ENCODE measurements at places on chromosomes 7 and 10.

DNA sequence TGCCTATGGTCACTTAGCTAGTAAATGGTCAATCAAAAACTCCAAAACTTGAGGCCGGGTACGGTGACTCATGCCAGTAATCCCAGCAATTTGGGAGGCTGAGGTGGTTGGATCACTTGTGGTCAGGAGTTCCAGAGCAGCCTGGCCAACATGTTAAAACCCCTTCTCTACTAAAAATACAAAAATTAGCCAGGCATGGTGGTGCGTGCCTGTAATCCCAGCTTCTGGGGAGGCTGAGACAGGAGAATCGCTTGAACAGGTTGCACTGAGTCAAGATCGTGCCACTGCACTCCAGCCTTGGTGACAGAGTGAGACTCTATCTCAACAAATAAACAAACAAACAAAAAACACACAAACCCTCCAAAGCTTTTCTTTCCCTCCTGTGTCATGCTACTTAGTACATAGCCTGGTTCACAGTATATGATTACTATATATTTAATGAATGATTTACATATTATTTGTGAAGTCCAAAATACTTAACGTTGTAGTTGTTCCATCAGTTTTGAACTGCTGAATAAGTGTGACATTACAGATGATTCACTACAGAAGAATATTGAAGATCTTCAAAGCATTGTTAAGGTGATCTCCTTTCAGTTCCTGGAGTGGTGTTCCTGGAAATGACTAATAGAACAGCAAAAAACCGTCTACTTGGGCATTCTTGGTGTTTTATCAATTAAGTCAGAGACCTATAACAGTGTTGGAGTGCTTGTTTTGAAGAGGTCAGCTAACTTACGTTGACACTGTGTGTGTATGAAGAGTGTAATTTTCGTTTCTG, 72.9 kb downstream of the ADK start:
- no peak for DNase-seq

DNA sequence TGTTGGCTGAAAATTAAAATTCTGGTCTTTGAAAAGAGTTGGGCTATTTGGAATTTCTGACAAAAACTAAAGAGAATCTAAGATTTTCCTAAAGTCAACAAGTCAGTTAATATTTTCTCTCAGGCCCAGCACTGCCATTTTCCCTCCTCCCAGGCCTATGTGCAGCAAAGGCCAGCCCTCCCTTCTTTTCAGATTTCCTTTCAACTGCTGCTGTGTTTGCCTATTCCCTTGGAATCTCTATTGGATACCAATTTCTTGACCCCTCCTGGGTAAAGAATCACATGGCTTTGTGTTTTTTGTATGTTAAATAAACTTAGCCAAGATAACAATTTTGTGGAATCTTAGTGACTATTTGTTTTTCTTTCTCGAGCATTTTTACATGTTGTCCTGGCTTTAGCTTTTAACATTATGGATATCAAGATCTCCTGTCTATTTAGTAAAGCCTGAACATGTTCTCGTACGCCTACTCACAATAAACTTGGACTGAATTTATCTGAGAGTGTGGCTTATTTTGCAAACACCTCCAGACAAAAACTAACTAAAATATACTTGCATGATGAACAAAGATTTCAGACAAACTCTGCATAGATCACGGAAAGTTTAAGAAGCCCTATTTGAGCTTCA, 19.9 kb downstream of the MACC1 start:
- no peak for DNase-seq

- DNase-seq: no peak
These were observed 523.0 kb upstream of the ANKRD30A start for GRCh38 chr10:36602374-36602773.

GRCh38 chr7:77415823-77416620, at the start of gene GSAP:
GSAP (minus strand) TSS chr7:77416349; CDS start chr7:77416321, 28 bp downstream.
- DNase-seq: no peak

DNA sequence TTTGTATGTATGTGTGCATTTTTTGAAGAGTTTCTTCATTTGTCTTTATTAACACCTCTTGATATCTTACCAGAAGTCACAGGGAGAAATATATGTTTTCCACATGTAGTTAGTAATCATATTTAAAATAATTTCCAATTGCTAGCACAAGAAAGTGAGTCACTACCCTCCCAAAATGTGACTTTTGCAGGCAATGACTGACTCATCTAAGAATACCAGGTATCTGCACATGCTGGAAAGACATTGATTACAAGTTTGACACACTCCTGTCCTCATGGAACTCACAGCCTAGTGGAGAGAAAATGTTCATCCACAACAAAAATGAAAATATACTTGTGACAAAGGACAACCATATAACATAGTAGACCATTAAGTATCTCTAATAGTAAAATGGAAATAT, 82.9 kb downstream of the SEMA3D start:
- DNase-seq: no peak

GRCh38 chr7:884191-885003, 8.0 kb downstream of the GET4 start:
- no peak for DNase-seq

DNA sequence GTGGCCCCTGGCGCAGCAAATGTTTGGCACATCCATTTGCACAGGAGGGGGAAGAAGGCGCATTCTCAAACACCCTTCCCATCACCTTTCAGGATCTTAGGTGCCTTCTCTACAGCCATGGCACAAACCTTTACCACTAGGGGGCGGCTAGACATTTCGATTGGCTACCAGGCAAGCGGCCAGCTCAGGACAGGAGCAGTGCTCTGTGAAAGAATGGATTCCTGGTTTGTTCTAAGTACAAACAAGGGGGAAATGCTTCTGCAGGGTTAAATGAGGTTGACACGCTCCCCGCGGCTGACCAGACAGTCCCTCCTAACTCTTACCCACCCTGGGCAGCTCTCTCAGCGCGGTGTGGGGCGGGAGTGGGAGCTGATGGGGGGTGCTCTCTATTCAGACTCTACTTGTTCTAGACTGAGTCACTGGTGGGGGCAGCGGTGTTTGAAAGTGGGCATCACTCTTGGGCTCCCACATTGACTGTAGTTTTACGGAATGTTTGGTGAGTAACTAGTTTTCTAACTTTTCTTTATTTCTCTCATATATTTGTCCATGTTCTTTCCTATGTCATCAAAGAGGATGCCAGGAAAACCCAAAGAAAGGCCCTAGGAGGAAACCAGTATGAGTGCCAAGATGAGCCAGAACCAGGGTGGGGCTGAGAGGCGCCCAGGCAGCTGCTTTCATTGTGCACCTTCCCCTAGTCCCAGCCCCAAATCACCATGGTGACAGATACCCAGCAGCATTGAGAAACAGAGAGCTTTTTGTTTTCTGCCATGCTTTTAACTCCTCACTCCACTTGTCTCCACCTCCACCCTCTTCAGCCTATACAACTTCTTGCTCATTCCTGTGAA, 61.4 kb upstream of the GPR158 start:
- peak; percentile 69 for DNase-seq

- no peak for DNase-seq
These were observed 169.2 kb upstream of the SEMA3A start for GRCh38 chr7:84363741-84364140.

DNA sequence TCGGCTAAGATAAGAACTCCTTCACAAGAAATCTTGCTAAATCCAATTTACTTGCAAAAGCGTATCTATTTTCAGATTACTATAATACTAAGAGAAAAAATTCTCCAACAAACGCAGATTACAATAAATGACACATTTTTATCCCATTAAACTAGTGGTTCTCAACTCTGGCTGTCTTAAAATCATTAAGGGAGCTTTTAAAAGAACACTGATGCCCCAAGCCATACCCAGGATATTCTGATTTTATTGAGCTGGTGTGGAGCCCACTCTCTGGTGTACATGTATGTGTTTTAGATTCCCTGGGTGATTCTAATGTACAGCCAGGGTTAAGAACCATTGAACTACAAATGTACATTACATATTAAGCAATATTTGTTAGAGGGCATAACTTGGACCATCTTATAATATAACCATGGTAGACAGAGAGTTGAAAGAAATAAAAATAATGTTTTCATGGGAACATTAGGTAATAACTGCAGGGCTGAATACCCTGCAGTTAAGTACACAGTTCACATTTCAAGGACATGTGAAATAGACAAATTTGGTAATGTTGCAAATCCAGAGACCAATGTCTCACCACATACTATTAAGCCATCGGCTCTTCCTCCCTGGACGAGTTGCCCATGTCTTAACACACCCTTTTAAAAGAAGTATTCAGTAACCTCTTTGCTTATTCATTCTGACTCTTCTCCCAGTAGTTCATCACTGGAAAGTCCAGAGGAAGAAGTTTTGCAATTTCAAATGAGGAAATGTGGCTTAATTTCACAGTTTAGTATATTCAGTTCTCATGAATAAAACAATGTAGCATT, 6.2 kb downstream of the GSAP start:
- DNase-seq: no peak

DNA sequence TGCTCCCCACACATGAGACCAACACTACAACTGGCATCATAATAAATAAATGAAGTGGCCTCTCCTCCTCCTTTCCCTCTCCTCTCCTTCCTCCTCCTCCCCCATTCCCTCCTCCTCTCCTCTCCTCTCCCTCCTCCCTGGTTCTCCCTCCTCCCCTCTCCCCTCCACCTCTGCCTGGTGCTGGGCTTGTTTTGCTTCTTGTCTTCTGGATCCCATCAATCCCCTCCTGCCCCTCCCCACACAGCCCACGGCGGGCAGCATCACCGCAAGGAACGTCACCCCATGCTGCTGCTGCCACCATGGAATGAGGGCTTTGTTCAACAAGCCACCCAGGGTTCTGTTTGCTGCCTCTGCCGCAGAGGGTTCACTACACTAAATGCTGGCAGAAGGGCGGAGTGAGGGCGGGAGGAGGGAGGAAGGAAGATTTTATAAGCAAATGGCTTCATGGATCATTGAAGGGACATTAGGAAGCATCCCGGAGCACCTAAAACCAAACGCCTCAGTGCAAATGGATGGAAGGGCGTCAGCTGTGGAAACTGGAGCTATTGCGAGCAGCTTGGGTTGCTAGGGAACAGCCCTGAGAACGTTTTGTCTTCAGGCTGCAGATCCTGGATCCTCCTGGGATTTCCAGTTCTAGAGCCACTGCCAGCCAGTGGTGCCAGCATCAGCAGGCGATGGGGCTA, 379.7 kb upstream of the ZMIZ1 start:
- peak; percentile 76 for DNase-seq

- DNase-seq: peak; percentile 20
These were observed 1.7 kb downstream of the PROSER2 start for GRCh38 chr10:11824825-11825224.

Measured in SK-N-DZ (cell line).